CD4-positive, alpha-beta T cell treated with Interleukin-6 at 100 ng/mL for 8 hours (primary cell): ENCODE measurements at places on chromosomes 1 and 21.
A peak's percentile ranks its signal among the peaks of the same experiment; 100 is the strongest.

- no peak for DNase-seq
Observed at GRCh38 chr1:184025242-184025675, 12.3 kb downstream of the COLGALT2 start.

GRCh38 chr1:219427989-219428388, 184.9 kb downstream of the ZC3H11B start:
- DNase-seq = no peak

GRCh38 chr1:25699500-25700143, 83.0 kb downstream of the MAN1C1 start:
- DNase-seq = no peak

DNA sequence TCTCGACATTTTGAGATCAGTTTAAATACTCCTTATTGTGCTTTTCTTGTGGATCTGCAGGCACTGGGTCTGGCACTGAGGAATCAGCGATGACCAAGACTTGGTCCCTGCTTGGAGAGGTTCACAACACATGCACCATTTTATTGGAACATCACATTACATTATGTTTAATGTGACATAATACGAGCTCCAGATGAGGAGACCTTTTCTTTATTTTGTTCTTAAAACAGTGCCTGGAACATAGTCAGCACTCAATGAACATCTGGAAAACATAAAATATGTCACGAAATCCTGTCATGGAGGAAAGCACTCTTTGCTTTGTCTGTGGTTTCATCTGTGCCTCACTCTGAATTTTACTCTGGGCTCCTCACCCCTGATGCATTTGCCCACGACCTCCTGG, 110.7 kb downstream of the ST6GALNAC3 start:
- no peak for DNase-seq

DNA sequence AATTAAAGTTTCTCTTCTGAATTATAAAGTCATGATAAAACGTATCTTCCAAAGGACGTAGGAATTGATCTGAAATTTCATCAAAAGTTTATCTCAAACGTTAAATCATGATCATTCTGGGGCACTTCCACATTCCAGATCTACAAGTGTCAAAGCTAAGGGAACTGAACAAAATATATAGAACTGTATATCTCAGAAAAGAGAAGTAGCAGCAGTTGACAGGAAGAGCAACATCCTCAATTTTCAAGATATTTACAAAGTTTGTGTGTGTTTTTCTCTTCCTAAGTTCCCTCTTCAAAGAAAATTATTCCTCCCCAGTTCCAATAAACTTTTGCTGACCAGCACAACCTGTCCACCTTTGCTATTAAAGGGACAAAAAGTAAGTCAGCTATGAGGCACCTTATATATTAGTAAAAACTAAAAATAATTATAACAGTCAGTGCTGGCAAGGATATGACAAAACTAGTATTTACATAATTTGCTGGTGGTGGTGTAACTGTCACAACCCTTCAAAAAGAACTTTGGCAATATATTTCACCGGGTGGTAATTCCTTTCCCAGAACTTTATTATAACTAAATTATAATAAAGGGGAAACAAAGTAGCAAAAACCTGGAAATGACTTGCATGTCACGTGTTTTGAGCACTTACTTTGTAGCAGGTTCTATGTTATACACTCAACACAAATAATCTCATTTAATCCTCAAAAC, 38.5 kb upstream of the EYA3 start:
- no peak for DNase-seq

DNA sequence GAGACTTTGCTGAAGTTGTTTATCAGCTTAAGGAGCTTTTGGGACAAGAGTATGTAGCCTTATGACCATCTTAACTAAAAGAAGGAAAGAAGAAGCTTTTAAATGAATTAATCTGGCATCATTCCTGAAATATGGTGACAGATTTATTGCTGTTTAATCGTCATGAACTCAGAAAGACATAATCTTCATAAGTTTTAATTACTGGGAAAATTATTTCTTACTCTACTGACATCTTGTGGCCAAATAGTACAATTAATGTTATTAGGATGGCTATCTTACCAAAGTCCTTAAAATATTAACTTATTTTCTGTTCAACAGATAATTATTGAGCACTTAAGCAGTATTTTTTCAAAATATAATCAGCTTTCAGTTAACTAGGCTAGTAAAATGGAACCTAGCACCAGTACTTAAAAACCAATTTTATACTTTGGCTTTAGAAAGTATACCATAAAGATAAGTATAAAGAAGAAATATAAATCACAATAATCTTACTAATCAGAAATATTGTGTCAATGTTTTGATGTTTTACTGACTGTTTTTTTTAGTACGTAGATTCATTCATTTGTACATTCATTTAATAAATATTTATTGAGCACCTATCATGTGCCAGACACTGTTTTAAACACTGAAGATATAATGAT, 34.7 kb upstream of the GPR25 start:
- no peak for DNase-seq

GRCh38 chr1:88678405-88678804, 5.7 kb upstream of the PKN2 start:
- DNase-seq = no peak

- no peak for DNase-seq
Observed at GRCh38 chr1:31702836-31703404, 897 bp downstream of the COL16A1 start.

DNA sequence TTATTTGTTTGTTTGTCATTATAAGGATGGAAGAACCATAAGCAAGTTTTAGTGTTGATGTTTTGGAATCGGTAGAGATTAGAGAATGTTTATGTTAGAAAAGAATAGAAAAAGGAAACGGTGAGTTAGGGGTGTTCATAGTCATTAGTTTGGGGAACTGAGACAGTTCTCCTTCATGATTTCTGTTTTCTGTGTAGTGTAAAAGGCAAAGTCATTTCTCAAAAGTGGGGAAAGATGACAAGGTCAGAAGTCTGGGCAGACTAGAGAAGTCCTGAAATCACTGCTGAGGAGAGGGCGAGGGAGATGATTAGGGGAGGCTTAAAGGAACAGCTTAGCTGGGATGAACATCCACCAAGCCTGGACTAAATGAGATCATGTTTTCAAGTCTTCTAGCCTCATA, 498.9 kb downstream of the TTLL7 start:
- no peak for DNase-seq

- DNase-seq = peak; percentile 21
Observed at GRCh38 chr1:25560001-25560400, 16.6 kb downstream of the LDLRAP1 start.

DNA sequence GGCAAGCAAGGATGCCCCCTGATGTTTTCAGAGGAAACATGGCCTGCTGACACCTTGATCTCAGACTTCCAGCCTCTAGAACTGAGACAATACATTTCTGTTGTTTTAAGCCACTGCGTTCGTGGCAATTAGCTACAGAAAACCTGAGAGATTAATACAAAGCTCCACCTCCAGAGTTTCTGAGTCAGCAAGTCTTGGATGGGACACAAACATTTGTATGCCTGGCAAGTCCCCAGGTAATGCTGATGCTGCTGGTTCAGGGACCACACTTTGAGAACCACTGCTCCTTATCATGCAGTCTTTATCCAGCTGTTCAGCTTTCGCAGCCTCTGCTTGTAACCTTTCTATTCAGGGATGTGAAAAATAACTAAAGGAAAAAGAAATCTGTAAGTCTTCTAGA, 565.7 kb upstream of the PLXNA2 start:
- no peak for DNase-seq

DNA sequence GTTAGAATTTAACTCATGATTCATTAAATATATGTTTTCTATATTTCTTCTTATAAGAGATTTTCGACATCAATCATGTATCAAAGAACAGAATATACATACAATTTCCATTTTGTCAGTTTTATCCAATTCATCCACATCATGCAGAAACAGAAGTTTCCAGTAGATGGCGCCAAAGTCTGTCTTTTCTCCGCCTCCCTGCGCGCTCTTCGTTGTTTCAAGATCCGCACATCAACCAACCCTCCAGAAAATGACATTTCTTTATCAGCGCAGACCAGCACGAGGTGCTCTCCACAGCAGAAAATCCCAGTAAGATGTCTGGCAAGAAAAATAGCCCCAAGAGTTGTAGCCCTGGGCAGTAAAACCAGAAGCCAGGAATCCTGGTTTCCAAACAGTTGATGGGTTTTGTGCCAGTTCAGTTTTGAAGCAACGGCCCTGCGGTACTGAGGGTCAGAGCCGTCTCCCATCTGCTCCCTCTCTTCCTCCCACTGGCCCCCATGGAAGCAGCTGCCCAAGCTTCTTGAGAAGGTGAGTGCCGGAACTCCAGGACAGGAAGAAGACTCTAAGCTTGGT, 38.6 kb upstream of the GPR137B start:
- peak; percentile 54 for DNase-seq

DNA sequence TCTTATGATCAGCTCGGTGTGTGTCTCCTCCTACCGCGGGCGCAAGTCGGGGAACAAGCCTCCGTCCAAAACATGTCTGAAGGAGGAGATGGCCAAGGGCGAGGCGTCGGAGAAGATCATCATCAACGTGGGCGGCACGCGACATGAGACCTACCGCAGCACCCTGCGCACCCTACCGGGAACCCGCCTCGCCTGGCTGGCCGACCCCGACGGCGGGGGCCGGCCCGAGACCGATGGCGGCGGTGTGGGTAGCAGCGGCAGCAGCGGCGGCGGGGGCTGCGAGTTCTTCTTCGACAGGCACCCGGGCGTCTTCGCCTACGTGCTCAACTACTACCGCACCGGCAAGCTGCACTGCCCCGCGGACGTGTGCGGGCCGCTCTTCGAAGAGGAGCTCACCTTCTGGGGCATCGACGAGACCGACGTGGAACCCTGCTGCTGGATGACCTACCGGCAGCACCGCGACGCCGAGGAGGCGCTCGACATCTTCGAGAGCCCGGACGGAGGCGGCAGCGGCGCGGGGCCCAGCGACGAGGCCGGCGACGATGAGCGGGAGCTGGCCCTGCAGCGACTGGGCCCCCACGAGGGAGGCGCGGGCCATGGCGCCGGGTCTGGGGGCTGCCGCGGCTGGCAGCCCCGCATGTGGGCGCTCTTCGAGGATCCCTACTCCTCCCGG, 1.5 kb downstream of the KCNC4 start:
- DNase-seq = no peak

GRCh38 chr1:101293461-101294051, 56.7 kb downstream of the S1PR1 start:
- DNase-seq = peak; percentile 63

DNA sequence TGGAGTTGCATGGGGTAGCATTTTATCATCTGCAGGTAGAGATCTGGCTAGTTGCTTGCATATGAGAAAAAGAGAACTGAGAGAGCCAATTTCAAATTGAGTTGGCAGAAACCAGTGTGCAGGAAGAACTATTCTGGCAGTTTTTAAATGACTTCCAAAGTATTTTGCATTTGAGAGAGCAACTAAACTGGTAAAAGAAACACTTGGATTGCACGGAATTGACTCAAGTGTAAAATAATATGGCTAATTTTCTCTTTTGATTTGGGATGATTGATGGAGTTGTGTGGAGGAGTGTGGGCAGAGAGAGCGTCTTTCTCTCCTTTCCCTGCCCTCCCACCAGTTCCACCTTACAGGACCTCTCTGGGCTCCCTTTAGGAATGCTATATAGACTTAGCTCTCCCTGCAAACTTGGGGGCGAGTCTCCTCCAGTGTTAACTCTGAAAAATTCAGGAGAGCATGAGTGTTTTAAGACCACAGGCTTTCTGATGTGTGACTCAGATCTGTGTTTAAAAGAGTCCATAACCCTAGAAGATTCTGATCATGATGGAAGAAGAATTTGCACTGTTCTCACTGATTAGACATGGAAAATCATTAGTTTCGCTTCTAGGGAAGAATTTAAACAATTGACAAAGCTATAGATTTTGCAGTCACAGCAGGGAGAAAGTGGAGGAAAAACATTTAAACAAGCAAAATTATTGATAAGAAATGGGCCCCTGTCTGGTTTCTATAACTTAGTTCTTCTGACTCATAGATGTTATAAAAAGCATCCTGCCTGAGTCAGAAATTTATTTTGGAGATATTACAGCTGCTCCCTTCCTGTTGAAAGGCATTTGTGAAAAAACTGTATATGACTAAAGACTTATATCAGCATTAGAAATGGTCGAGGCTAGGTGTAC, 24.9 kb upstream of the CTBS start:
- DNase-seq = no peak

DNA sequence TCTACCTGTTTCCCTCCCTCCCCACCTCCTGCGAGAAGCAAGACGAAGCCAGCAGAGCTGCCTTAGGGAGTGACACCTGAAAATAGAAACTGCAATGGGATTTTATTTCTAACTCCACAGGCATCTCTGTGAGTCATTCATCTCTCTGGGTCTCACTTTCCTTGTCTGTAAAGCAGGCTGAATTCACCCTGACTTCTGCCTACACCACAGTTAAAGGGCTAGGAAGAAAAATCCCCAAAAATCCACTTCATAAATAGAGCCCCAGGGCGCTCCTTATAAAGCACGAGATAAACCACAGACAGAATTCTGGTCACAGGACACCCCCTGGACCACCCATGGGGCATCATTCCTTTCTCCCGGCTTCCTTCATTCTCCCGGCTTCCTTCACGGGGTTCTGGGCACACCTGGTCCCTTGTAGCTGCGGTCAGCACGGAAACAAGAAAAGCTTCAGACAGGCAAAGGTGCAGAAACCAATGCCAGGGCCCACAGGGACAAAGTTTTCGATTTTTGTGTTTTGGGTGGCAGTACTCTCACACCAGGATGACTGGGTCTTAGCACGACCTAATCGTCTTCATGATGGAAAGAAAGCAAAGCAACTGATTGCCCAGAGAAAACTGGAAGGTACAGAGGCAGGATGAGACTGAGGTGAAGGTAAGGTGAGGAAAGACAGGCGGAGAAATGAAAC, 2.8 kb upstream of the H6PD start:
- DNase-seq = no peak

DNA sequence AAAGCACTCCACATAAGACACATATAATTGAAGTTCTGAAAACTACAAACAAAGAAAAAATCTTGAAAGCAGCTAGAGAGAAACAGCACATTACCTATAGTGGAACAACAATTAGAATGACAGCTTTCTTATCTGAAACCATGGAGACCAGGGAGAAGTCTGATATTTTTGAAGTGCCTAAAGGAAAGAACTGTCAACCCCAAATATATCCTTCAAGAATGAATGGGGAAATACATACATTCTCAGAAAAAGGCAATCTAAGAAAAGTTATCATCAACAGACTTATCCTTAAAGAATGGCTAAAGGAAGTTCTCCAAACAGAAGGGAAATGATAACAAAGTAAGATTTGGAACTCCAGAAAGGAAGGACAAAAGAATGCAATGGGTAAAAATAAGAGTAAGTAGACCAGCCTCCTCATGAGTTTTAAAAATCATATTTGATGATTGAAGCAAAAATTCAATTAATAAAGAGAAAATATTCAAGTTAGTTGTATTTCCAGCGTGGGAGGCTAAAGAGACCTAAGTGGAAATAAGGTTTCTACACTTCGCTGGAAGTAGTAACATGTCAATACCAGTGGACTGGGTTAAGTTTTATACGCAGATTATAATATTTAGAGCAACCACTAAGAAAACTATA, 170.8 kb upstream of the SAMSN1 start:
- DNase-seq = no peak

DNA sequence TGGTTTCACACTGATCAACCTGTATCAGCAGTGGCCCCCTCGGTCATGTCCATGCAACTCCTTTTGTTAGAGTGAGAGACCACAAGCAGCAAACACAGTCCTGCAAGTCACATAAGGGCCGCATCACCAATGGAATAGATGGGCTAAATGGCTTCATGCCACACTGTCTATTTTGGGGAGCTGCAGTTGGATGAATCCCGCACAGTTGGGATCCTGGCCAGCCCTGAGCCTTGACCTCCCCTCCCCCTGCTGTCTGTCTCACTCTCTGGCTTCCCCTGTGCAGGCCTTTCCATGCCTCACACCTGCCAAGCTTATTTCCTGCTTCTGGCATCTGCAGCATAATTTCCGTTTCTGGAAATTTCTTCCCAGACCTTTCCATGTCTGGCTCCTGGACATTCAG, 57.0 kb downstream of the CNIH3 start:
- DNase-seq = no peak

- peak; percentile 22 for DNase-seq
Observed at GRCh38 chr1:1782399-1783221, 4.3 kb upstream of the NADK start.
